Purkinje cell (primary cell): ENCODE measurements at places on chromosomes 1 and 21. TPM values are rescaled to one million over a fixed set of nuclear protein-coding genes. Genes with fewer than 3 reads are reported as not detected.

IQGAP3 gene
- polyA plus RNA-seq = 0.07 and 0.09 TPM in 2 replicates

TNFSF18 gene
- polyA plus RNA-seq = not detected in 2 replicates

ZNF670 gene
- 1.9 and 5.2 TPM in 2 replicates for polyA plus RNA-seq

SAMSN1 gene
- polyA plus RNA-seq = not detected in 2 replicates

ADGRL2 gene
- polyA plus RNA-seq = 45.7 and 84.1 TPM in 2 replicates

EVI5 gene
- polyA plus RNA-seq = 10.9 and 15.7 TPM in 2 replicates

CATSPERE gene
- 0.73 TPM in 1 of 2 replicates, not detected in the other for polyA plus RNA-seq

PTPN14 gene
- 0.43 and 0.46 TPM in 2 replicates for polyA plus RNA-seq

NR1I3 gene
- 0.23 and 1.4 TPM in 2 replicates for polyA plus RNA-seq

SRM gene
- polyA plus RNA-seq = 25.3 and 26.1 TPM in 2 replicates

CYP2J2 gene
- 0.52 and 2.2 TPM in 2 replicates for polyA plus RNA-seq

GPA33 gene
- polyA plus RNA-seq = 0.15 TPM in 1 of 2 replicates, not detected in the other

ATP8B2 gene
- polyA plus RNA-seq = 2.0 and 2.6 TPM in 2 replicates

KCNC4 gene
- 0.03 and 1.9 TPM in 2 replicates for polyA plus RNA-seq

TMEM82 gene
- polyA plus RNA-seq = not detected in 2 replicates

C1orf167 gene
- polyA plus RNA-seq = not detected in 2 replicates

ZNF695 gene
- not detected in 2 replicates for polyA plus RNA-seq

GPR61 gene
- polyA plus RNA-seq = 14.8 and 15.2 TPM in 2 replicates

SLAMF7 gene
- not detected in 2 replicates for polyA plus RNA-seq

BRINP2 gene
- polyA plus RNA-seq = 9.4 and 10.1 TPM in 2 replicates

C1orf53 gene
- 5.8 and 18.6 TPM in 2 replicates for polyA plus RNA-seq

IQCC gene
- polyA plus RNA-seq = 0.43 TPM in 1 of 2 replicates, not detected in the other

AGTRAP gene
- 1.8 and 1.9 TPM in 2 replicates for polyA plus RNA-seq

FRRS1 gene
- not detected in 2 replicates for polyA plus RNA-seq

AMY1C gene
- polyA plus RNA-seq = not detected in 2 replicates

CBS gene
- polyA plus RNA-seq = 1.8 and 2.6 TPM in 2 replicates

PLXNA2 gene
- 1.1 and 3.6 TPM in 2 replicates for polyA plus RNA-seq

TMEM51 gene
- polyA plus RNA-seq = 0.52 TPM in 1 of 2 replicates, not detected in the other

NECTIN4 gene
- polyA plus RNA-seq = not detected in 2 replicates

MIGA1 gene
- 41.2 and 44.3 TPM in 2 replicates for polyA plus RNA-seq

SPATA46 gene
- not detected in 2 replicates for polyA plus RNA-seq

CRABP2 gene
- 0.40 TPM in 1 of 2 replicates, not detected in the other for polyA plus RNA-seq

RCSD1 gene
- polyA plus RNA-seq = not detected in 2 replicates

GALNT2 gene
- polyA plus RNA-seq = 5.0 and 6.3 TPM in 2 replicates

BTBD8 gene
- 573 and 622 TPM in 2 replicates for polyA plus RNA-seq

COL6A2 gene
- polyA plus RNA-seq = 0.32 TPM in 1 of 2 replicates, not detected in the other

REN gene
- not detected in 2 replicates for polyA plus RNA-seq

C1orf74 gene
- polyA plus RNA-seq = 6.6 and 14.4 TPM in 2 replicates

SPRR4 gene
- polyA plus RNA-seq = not detected in 2 replicates

PKNOX1 gene
- 9.7 and 12.0 TPM in 2 replicates for polyA plus RNA-seq

CFHR2 gene
- not detected in 2 replicates for polyA plus RNA-seq

TTC24 gene
- not detected in 2 replicates for polyA plus RNA-seq

CD34 gene
- 0.17 TPM in 1 of 2 replicates, not detected in the other for polyA plus RNA-seq

SHC1 gene
- polyA plus RNA-seq = 1.3 and 2.0 TPM in 2 replicates

ADAMTSL4 gene
- polyA plus RNA-seq = not detected in 2 replicates

ECM1 gene
- polyA plus RNA-seq = 2.0 and 2.4 TPM in 2 replicates

OR6N1 gene
- not detected in 2 replicates for polyA plus RNA-seq

SERPINC1 gene
- polyA plus RNA-seq = not detected in 2 replicates

CACNA1E gene
- polyA plus RNA-seq = 0.55 and 2.4 TPM in 2 replicates

NUDT4B gene
- not detected in 2 replicates for polyA plus RNA-seq

LRRC71 gene
- polyA plus RNA-seq = not detected in 2 replicates

S100A16 gene
- polyA plus RNA-seq = 4.3 and 12.6 TPM in 2 replicates
